ENCODE measurements at places on chromosomes 12 and 14.

GRCh38 chr14:94779713-94780112 lies 9.8 kb upstream of the GSC start:
- no peak for DNase-seq

GRCh38 chr12:30779578-30779977 lies 24.8 kb upstream of the CAPRIN2 start:
- no peak for DNase-seq

DNA sequence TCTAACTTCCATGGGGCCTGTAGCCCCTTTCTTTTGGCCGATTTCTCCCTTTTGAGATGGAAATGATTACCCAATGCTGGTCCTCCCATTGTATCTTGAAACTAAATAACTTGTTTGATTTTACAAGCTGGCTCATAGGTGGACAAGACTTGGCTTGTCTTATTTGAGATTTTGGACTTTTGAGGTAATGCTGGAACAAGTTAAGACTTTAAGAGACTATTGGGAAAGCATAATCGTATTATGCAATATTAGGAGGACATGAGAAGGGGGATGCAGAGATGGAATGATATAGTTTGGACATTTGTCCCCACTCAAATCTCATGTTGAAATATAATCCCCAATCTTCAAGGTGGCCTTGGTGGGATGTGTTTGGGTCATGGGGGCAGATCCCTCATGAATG lies 49.2 kb upstream of the LYZ start:
- DNase-seq = no peak

GRCh38 chr12:89472508-89472907 lies 52.1 kb downstream of the GALNT4 start:
- DNase-seq = no peak

Measured in Kasumi-1 (cell line).